NCI-H69 (cell line): ENCODE measurements at places on chromosomes 1 and 21.

DNA sequence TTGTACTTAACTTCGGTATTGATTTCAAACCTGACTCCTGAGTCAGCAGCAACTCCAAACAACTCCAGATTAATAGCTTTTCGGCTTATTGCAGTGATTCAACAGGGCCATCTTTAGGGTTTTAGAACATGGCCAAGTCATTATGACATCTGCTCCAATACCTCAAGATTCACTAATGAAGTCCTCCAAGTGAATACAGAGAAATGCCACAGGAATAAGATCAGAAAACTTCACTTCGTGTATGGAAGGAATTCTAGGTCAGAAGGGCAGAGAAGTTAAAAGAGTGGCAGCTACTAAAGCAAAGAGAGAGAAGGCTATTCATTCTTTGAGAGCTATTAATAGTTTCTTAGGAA is 7.6 kb upstream of the C1orf116 start:
- DNase-seq: no peak

DNA sequence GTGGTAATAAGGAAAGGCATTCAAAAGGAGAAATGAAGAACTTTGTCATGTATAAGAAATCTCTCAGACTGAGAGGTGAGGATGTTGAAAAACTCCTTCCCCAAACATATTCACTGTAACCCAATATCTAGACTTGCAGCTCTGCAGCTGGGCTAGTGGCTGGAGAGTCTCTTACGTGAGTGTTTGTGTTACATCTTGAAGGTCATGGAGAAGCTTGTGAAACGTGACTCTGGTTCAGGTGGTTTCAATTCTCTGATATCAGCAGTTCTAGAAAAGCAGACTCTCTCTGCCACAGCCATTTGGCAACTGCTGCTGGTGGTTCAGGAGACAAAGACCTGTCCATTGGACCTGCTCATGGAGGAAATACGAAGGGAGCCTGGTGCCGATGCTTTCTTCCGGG is 55.0 kb upstream of the EPHA8 start:
- peak; percentile 58 for DNase-seq

DNA sequence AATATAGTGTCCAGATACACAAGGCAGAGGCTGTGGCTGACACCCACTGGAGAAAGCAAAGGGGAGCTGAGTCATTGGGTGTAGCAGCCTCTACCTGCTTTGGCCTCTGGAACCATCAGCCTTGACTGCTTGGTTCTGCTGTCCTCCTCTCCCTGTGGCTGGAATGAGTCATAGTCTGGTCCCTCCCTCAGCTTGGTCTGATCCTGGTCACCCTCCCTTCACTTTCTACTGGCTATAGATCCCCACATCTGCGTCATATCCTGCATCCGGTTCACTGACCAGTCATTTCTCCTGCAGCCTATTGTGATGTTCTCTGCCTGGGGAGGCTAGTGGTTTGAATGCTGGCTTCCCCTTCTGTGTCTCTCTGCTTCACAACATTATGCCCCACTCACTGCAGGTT is 372.8 kb upstream of the DAB1 start:
- no peak for DNase-seq

- DNase-seq: no peak
Observed at GRCh38 chr21:37550618-37551330, 184.2 kb downstream of the DYRK1A start.

GRCh38 chr1:229990326-229990725 is 76.7 kb upstream of the GALNT2 start:
- no peak for DNase-seq

DNA sequence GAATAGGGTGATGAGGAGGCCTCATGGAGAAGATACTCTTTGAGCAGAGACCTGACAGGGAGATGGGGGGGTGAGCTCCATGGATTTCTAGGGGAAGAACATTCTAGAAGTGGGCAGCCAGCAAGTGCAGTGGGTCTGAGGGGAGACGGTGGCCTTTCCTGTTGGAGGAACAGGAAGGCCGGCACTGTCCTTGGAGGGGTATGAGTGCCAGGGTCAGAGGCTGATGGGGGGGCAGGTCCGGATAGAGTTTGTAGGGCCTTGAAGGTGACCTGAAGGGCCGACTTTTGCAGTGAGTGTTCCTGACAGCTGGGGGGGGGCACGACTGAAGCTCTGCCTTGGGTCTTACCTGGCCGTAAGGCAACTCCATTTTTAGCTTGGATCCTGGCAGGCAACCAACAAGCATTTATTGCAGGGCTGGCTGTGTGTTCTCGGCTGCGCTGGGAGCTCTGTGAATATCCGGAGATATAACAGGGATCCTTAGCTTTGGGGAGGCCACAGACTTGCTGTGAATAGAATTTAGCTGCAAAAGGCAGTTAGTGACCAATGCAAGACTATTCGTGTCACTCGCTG is 130.6 kb downstream of the MRPS6 start:
- peak; percentile 95 for DNase-seq

GRCh38 chr1:173360487-173361063 is 116.6 kb upstream of the PRDX6 start:
- no peak for DNase-seq

DNA sequence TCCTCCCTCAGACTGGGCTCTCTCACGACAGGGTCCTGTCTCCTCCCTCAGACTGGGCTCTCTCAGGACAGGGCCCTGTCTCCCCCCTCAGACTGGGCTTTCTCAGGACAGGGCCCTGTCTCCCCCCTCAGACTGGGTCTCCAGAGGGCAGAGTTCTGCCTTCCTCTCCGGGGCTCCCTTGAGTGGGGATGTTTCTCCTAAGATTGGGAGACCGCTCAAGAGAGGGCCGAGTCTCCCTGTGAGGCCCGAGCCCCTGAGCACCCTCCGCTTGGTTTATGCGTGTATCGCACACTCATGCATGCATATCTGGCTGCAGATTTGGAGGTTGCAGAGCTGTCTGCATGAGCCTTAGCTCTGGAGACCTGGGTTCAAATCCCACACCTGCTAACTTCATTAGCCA is 39.3 kb upstream of the CSF3R start:
- no peak for DNase-seq

DNA sequence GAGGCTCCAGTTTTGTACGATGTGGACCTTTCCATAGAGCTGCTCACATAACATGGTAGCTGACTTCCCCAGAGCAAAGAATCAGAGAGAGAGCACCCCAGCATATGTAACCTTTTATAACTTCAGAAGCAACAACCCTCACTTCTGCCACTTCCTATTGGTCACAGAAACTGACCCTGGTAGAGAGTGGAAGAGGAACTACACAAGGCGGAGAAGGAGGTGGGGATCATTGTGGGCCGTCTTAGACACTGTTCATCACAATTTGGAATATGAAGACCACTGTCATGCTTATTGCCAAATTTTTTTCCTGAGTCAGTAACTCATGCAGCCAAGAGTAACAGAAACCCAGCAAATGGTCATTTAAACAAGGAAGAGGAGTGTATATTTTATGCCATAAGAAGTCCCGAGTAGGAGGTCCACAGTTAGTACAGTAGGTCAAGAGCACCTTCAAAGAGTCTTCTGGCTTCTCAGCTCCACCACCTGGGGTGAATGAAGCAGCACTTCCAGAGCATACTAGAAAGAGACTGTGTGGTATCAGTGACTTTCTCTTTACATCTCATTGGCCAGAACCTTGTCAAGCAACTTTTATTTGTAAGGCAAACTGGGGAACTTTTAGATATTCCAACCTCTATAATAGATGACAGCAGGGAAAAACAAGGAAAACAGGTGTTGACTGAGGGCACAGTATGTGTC is 71.8 kb downstream of the ODF2L start:
- no peak for DNase-seq

DNA sequence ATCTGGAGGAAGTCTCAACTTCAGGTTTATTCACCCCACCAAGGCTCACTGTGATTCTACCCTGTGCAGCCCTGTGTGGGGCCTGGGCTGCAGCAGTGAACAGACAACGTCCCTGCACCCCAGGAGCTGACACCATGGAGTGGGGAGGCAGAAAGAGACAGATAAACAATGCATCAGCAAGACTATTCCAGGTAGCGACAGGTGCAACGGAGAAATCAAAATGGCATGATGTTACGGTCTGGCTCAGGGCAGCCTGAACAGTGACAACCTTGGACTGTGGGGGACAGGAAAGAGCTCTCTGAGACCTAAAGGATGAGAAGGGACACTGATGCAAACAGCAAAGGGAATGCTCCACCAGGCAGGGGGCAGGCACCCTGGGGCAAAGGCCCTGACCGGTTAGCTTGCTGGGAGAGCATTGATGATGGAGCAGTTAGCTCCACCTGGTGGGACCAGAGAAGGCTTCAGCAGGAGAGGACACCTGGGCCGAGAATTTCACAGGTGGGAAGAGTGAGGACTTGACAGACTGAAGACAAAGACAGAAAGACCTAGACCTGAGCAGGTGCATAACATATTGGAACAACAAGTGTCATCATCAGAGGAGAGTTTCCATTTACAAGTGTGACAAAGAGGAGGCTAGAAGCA is 589.9 kb downstream of the MATN1 start:
- DNase-seq: no peak

GRCh38 chr21:32348604-32349332 is 44.0 kb downstream of the URB1 start:
- peak; percentile 96 for DNase-seq

GRCh38 chr1:14549897-14550620 is 48.4 kb upstream of the KAZN start:
- DNase-seq: no peak
